ENCODE measurements at places on chromosomes 12 and 14. TPM values are rescaled to one million over a fixed set of nuclear protein-coding genes. Genes with fewer than 3 reads are reported as not detected.

GXYLT1 gene
- 9.7 TPM for total RNA-seq

PDE3A gene
- 114 TPM for total RNA-seq

GRCh38 chr12:6959805-6960592, 8.8 kb downstream of the PTPN6 start:
- DNase-seq: no peak

DNA sequence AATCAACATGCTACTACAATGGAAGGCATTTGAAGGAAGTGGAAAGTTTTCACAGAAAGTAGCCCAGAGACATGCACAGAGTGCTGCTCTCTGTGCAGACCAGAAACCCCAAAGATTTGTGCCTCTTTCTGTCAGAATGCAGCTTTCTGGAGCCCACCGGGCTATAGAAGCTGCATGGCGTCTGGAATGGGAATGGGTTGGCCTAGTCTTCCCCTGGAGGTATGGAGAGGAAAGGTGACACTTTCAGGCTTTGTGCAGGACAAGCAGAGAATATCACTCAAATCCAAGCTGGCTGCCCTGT, 21.3 kb upstream of the ZFP36L1 start:
- no peak for DNase-seq

PTCSC3 gene
- not detected for total RNA-seq

GRCh38 chr12:75705749-75706711, 194.6 kb upstream of the KRR1 start:
- no peak for DNase-seq

LRRC10 gene
- total RNA-seq: not detected

SSTR1 gene
- 0.42 TPM for total RNA-seq

C12orf50 gene
- total RNA-seq: not detected

DNA sequence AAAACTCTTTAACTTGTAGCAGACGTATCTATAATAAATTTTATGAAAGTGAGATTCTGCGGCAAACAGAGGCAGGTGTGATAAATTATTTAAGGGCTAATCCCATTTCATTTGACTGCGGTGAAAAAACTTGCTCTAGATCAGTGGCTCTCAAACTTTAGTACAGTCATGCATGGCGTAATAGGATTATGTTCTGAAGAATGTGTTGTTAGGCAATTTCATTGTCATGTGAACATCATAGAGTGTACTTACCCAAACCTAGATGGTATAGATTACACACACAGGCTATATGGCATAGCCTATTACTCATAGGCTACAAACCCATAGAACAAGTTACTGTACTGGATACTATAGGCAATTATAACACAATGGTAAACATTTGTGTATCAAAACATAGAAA, 83.7 kb downstream of the HEATR5A start:
- no peak for DNase-seq

DNA sequence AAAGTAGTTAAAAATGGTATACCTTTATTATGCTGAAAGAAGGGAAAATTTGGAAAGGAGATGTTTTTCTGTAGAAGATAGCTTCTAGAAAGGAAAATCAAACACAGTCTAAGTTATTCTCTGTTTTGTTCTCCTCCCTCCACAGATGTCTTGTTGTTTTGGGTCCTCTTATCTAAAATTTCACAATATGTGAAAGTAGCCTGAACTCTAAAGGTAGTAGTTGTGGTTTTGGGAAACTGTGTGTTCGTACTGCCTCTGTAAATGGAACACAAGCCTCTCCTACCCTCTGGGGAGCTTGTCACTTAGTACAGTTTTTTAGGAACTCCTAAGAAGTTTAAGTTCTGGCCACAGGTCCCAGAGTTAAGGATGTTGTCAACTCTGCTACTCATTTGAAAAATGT, 112.6 kb downstream of the CRADD start:
- no peak for DNase-seq

GRIN2B gene
- 0.42 TPM for total RNA-seq

DNAI7 gene
- total RNA-seq: not detected

GRCh38 chr12:19896534-19896933, 457.2 kb downstream of the AEBP2 start:
- no peak for DNase-seq

DNA sequence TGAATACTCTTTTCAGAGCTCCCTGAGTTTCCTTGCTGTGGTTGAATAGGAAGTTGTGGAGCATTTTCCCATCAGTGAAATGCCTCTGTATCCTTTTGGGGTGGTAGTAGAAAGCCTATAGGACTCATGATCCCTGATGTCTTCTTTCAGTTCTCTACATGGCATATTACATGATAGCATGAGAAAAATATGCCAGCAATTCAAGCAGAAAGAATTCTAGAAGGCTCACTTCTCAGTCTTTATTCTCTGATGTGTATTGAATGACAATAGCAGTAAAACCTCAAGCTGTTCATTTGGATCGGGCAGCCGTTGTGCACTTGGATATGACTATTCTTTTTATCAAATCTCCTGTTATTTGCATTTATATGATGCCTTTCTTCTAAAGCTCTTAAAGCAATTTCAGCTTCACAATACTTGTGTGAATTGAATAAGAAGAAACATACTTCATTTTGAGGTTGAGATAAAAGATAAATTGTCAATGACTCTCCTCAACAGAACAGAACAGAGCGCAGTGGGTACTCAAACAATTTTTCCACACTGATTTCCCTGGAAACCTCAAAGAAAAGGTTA, 251.5 kb upstream of the FBXO33 start:
- DNase-seq: no peak

DNA sequence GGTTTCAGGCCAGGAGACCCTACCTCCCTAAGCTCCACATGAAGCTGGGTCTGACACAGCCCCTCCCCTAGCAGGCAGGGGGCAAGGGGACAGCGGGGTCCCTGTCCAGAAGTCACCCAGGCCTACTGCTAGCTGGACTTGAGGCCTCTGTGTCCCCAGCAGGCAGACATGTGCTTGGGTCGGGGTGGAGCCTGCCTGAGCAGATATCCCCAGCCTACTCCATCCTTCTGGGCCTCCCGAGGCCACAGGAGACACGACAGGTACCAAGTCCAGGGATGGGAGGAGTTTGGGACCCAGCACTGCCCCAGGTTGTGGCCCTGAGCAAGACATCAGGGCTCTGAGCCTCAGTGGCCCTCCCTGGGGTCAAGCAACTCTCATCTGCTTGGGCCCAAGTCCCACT, 105.2 kb upstream of the EIF5 start:
- no peak for DNase-seq

- no peak for DNase-seq
Observed at GRCh38 chr12:48873096-48873495, 7.4 kb upstream of the RND1 start.

DNA sequence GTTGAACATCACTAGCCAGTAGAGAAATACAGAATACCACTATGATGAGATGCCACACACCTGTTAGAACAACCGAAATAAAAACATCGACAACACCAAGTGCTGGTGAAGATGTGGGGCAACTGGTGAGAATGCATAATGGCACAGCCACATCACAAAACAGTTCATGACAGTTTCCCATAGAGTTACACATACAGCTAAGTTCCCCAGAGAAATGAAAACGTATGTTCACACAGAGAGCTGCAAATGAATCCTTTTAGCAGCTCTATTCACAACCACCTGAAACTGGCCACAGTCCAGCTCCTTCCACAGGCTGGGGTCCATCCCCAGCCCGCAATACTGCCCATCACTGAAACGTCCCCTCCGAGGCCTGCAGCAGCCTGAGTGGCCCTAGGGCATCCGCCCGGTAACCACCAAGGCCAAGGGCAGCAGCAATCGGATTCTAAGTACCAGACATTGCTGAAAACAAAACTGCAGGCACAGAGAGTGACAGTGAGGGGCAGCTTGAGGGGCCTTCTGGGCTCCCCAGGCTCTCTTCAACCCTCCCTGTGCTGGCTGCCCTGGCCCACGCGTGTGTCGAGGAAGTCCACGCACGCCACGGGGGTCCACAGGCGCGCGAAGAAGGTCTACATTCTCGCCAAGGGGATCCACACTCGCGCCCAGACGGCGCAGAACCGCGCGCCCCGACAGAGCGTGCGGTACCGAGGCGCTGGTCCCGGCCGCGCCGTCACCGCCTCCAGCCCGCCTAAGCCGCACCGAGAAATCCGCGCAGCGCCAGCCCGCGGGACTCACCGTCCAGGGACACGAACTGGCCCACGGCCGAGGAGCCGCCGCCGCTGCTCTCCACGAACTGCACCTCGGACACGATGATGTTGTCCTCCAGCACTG, 903 bp downstream of the BRF1 start:
- no peak for DNase-seq

DNA sequence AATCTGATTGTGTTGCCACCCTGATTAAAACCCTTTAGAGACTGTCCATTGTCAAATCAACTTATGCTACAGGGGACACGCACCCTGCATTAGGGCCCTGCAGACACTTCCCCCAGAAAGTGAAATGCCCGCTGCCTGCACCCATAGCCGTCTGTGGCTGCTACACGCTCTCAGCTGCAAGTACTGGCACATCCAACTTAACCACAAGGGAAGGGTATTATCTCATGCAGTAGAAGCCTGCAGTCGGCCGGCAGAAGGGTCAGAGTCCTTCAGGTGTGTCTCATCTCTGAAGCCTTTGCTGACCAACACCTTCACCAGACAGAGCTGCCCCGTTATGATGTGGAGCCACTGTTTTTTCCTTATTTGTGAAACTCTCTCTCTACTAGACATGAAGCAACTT, 20.8 kb downstream of the CFAP251 start:
- DNase-seq: no peak

ERG28 gene
- total RNA-seq: 7.2 TPM

SOX5 gene
- 11.6 TPM for total RNA-seq

- DNase-seq: no peak
Observed at GRCh38 chr12:127516467-127516866, 750.5 kb upstream of the TMEM132C start.

DNA sequence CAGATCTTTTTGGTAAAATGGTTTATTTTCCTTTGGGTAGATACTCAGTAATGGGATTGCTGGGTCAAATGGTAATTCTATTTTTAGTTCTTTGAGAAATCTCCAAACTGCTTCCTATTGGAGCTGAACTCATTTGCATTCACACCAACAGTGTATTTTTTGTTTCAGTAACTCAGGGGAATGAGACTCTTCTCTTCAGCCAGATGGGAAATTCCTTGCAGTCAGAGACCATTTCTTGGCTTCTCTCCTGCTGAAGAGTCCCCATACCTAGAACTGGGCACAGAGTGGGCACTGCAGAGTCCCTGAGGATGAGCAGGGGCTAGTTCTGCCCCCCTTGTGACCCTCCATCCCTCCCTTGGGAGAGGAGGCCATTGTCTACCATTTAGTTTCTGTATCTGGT, 10.8 kb downstream of the SDSL start:
- no peak for DNase-seq

GRCh38 chr14:87018294-87018693, 974.7 kb downstream of the GALC start:
- no peak for DNase-seq

DNA sequence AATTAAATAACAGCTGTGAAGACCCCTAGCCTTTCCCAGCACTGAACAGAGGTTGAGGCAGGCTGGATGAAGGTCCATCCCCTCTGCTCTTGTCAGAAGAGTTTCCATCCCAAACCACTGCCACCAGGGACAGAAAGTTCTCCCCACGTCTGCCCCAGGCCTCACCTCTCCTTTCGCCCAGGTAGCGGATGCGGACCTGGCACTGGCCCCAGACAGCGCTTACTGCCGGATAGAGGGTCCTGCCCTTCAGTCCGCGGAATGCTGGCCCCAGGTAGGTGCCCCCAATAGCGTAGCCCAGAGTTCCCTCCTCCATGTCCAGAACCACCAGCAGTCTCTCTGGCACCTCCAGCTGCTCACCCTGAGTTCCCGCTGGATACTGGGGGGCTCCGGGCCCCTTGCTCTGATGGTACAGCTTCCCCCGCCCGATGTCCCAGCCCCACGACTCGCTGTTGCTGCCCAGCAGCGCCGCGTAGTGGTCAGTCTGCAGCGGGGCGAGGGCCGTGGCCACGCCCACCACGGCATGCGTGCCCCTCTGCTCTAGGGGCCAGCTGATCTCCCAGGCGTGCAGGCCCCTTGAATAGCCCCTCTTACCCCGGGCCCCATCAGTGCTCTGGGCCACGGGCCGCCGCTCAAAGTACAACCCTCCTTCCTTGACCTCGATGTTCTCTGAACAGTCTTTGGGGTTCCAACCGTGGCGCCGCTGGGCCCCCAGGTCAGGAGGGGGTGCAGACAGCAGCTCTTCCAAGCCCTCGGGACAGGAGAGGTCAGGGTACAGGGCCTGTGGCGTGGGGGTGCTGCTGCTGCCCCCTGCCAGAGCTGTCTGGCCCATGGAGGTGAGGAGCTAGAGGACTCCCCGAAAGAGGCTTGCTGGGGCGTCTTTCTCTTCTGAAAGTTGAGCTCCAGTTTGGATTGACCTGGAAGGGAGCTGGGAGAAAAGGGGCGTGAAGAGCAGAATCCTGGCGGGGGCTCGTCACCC, 742 bp downstream of the SPSB2 start:
- no peak for DNase-seq

- no peak for DNase-seq
Observed at GRCh38 chr12:47155457-47156166, 75.9 kb upstream of the AMIGO2 start.

GRCh38 chr14:96053600-96054381, 14.6 kb downstream of the C14orf132 start:
- no peak for DNase-seq

GRCh38 chr12:65856521-65856920, 32.2 kb downstream of the HMGA2 start:
- DNase-seq: no peak

GRCh38 chr14:58823312-58823711, 185.6 kb downstream of the DACT1 start:
- no peak for DNase-seq

- DNase-seq: no peak
Observed at GRCh38 chr12:120721866-120722265, 3.8 kb upstream of the ACADS start.

TCL1B gene
- total RNA-seq: not detected

- DNase-seq: no peak
Observed at GRCh38 chr12:45458238-45458637, 242.3 kb downstream of the ANO6 start.

GRCh38 chr12:132695431-132695830, 8.0 kb downstream of the PXMP2 start:
- no peak for DNase-seq

DNA sequence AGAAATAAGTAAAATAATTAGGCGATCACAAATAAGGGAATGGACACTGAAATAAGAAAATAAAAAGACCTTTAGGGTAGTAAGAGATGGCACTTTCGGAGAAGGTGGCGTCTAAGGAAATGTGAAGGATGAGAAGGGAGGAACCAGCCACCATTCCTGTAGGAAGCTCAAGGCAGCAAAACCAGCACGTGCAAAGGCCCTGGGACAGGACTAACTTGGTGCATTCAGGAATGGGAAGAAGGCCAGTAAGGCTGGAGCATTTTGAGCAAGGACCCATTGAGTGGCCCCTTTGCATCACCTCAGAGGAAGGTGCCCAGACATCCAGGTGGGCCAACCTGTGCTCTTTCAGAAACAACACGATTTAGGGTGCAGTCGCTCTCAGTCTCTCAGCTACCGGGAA, 738 bp upstream of the VPS37B start:
- no peak for DNase-seq

- DNase-seq: no peak
Observed at GRCh38 chr14:23104070-23104590, 659 bp downstream of the CIROP start.

DNA sequence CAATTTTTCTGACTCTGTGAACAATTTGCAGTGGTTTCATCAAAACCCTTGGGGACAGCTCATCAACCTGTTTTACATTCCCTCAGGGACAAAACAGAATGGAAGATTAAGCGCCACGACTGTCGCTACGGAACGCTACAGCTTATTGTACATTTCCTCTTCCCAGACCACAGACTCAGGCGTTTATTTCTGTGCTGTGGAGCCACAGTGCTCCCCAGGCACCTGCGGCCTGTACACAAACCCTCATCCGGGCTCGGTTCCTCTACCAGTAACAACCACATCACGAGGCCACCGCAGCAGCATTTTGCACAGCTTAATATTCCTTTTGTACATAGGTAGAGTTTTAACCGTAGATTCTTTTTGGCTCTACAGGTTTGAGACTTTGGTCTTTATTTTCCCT, 397.4 kb upstream of the OR4E1 start:
- no peak for DNase-seq
